ENCODE measurements at places on chromosomes 2 and 18.
A peak's percentile ranks its signal among the peaks of the same experiment; 100 is the strongest.

GRCh38 chr2:219446101-219446504 is 11.5 kb downstream of the SPEG start:
- peak; percentile 70 for DNase-seq

- no peak for DNase-seq
Measured at GRCh38 chr2:102239344-102239743, 52.5 kb downstream of the IL1RL2 start.

DNA sequence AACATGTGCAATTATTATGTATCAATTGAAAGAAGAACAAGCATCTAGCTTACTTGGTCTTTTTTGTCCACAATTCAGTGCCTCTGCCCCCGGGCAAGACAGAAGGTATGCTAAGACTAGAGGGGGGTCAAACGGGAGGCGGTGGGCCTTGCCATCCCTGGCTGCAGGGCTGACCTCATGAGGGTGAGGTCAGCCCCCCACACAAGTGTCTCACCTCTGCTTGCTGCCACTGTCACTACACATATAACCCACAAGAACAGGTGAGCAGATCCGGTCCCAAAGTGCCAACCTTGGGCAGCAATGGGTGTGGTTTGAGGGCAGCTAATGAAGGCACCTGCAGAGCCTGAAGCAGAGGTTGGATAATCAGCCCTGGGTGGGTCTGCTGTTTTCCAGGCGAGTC is 71.5 kb downstream of the EDAR start:
- no peak for DNase-seq

- DNase-seq = no peak
Measured at GRCh38 chr2:124382067-124382618, 357.1 kb downstream of the CNTNAP5 start.

DNA sequence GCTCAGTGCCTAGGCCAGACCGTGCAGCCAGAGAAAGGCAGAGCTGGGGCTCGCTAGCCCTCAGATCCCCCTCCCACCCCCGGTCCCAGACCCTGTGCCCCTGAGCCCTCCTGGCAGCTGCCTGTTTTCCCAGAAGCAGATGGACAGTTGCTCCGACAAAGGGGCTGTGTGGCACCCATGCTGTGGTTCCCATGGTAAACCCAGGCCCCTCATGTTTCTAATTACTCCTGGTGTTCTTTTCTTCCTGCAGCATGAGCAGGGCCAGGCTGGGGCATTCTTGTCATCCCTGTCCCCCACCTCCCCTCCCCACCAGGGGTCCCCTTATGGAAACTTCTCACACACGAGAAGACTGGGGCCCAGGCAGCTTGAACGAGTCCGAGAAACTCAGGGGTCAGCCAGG is 269.6 kb downstream of the HAUS1 start:
- no peak for DNase-seq

DNA sequence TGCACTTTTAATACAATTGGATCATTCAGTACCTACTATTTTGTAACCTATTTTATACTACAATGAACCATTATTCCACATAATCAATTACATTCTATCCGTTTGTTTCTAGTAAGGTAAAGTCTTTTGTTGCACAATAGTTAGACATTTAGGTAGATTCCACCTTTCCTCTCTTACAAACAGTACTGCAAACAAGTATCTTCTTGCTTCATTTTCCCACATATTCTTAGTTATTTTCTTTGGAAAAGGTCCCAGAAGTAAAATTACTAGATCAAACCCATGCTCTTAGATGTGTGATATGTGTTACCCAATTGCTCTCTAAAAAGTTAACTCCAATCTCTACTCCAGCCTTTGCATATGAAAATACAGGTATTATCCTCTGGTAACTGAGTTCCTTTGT is 49.6 kb downstream of the SPIRE1 start:
- DNase-seq = peak; percentile 80

DNA sequence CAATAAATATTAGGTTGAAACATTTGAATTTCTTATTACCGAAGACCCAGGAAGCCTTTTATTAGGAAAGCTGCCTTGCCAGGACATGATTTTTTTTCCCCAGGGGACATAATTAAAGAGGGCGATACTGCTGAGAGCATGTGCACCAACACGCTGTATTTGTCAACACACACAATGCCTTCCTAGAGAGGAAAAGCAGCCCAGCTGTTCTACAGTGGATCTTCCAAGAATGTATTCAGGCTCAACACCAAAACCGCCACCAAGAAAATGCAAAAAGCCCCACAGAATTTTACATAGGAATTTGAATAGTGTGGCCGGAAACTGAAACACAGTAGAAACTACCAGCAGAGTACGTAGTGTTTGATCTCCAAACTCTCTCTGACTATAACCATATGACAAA is 320.4 kb downstream of the DLGAP1 start:
- DNase-seq = no peak

- no peak for DNase-seq
Measured at GRCh38 chr2:55452879-55453278, 33.2 kb upstream of the CCDC88A start.

DNA sequence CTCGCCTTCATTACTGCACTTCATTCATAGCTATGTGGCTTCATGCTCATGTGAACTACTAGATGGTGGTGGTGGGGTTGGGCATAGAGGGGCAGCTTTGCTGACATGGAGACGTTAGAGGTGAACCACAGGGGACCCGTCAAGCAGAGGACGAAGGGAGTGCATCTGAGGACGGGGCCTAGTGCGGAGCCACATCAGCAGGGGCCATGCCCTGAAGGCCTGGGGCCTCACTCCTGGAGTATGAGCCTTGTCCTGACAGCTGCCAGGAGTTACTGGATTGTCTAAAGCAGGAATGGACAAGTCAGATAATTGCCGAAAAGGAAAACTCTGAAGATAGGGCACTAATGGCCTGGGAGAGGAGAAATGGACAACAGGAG is 36.4 kb downstream of the KCNF1 start:
- no peak for DNase-seq

- DNase-seq = no peak
Measured at GRCh38 chr2:34365932-34366331, 766.8 kb upstream of the FAM98A start.

- DNase-seq = no peak
Measured at GRCh38 chr2:11584525-11585056, 50.7 kb downstream of the GREB1 start.

DNA sequence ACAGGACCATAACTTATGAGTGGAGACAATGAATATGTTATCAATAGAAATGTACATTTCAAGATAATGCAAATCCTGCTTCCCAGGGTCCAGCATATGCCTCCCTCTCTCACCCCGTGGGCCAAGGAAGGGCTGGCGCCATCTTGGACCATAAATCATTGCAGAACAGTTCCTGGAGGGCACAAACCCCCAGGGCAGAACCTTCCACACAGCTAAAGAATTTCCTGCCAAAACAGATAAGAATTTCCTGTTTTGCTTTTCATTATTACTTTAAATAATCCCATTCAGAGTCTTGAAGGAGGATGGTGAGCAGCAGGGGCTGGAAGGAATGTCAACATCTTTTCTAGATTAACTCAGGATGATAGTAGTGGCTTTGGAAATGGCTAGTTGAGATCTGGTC is 53.7 kb downstream of the EHD3 start:
- DNase-seq = peak; percentile 30

GRCh38 chr2:42810971-42811811 is 18.8 kb upstream of the HAAO start:
- peak; percentile 59 for DNase-seq

GRCh38 chr2:30463535-30463934 is 16.5 kb downstream of the LCLAT1 start:
- DNase-seq = no peak

- DNase-seq = no peak
Measured at GRCh38 chr2:228841475-228841874, 429.6 kb downstream of the PID1 start.

DNA sequence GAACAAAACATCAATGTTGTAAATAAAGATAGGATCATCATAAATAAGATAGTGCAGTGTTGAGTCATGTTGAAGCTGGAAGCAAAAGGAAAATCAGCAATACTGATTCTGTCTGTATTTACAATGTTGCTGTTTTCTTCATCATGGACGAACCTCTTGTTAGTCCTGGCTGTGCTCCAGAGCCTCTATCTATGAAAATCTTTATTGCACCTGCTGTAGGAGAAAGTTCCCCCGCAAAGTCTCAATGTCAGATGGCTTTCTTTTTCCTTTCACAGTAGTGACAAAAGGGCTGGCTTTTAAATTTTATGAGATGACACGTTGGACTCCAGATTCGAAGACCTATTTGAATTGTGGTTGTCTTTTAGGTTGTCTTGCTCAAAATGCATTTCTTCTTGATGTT is 98.5 kb upstream of the LRRTM1 start:
- DNase-seq = no peak

- no peak for DNase-seq
Measured at GRCh38 chr2:113175042-113175628, 1.4 kb downstream of the PSD4 start.

GRCh38 chr2:176589825-176590440 is 320.7 kb downstream of the MTX2 start:
- no peak for DNase-seq

DNA sequence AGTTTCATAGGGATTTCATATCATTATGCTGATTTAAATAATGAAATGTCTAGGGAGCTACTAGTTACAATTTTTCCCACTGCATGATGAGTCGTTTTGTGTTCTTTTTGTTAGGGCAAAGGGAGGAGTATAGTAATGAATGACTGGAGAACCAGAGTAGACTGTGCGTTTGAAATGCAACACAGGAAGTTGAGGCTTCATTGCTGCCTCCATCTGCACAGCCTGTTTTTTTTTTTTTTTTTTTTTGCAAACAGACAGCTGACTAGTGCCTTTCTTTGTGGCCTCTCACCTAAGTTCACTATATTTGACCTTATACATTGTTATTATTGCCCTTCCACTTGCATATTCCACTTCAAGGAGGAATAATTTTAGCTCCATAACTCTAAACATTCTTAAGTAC is 286.7 kb upstream of the LRRTM1 start:
- no peak for DNase-seq

DNA sequence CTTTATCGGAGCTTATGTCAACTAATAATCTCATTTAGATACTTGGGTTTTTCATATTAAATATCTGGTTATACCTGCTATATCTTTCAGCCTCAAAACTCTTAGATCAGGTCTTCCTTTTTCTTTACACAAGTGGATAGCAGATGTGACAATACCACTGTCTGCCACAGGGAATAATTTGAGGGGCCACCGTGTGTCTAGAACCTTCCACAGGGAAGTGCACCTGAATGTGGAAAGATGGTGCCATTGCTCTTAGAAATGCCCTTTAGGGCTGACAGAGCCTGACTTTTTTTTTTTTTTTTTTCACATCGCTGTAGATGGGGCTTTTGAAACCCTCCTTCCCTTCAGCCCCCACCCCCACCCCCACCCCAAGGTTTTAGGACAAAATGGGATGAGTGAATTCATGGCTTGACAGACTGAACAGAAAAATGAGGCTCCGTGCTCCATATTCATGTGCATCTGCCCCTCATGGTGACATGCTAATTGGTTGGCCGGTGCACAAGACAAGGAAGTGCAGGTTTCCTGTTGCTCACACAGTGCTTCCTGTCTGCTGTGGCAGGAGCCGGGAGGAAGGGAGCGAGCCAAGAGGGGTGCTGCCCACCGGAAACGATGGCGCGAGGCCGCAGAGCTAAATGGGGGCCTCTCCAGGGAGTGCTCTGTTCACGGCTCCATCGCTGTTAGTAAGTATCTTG is 246.0 kb downstream of the LDLRAD4 start:
- DNase-seq = no peak

GRCh38 chr2:55721596-55722215 is 28.1 kb upstream of the PNPT1 start:
- no peak for DNase-seq

- no peak for DNase-seq
Measured at GRCh38 chr2:108635630-108636354, 83.5 kb upstream of the RANBP2 start.

DNA sequence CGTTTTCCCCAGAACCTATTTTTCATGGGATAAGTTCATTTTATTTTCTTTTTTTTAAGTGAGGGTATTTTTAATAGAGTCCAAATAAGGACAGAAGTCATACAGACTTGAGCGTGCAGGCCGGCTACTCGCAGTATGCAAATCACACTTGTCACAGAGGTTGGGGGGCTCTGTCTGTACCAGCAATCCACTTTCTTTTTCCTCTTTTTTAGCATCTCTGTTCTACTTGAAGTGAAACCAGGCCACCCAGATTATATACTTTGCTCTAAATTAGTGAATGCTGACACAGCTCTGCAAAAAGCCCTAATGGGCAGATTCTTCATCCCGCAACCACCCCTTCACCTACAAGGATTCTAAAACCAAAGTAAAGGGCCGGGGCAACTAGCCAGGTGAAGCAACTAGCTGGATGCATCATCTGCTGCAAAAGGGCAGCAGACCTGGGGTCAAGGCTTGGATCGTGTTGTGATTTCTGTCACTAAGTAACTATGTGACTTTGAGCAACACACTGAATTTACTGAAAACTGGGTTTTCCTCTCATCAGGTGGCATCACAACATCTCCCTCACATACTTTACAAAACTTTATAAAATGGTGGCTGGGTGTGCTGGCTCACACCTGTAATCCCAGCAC is 18.4 kb downstream of the KDSR start:
- no peak for DNase-seq

DNA sequence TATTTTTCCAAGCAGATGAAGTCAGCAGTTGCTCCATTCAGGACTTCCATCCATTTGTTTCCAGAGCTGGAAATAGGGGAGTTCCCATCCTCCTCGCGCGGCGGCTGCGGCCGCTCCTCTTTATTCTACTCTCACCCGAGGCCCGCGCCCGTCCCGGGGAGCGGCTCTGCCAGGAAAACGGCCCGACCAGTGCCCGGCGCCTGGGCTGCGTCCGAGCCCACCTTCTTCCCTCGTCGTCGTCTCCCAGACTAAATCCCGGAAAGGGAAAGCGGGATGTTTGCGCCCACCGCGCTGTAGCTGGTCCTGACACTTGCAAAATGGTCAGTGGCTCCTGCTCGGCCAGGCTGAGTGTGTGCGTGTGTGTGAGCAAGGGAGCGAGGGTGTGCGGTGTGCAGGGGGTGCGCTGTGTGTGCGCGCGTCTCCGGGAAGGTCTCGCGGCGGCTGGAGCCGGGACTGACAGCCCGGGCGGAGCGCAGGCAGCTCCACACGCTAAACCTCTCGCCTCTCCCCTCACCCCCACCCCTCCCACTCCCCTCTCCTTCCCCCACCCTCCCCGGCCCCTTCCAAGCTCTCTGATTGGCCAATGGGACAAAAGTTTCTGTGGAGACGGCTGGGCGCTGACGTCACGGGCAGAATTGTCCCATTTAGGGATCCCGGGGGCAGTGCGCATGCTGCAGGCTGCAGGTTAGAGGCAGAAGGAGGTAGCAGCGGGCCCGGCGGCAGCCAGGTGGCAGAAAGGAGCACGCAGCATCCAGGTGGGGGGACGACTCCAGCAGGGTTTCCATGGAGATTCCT is at the start of gene NOL4:
TSS of gene NOL4 (minus strand) at position 491 of the 795 bp plus-strand sequence. CDS start 1,660 bp downstream, outside the sequence.
- peak; percentile 35 for DNase-seq

- no peak for DNase-seq
Measured at GRCh38 chr2:127611076-127611925, 34.7 kb upstream of the GPR17 start.

- DNase-seq = no peak
Measured at GRCh38 chr2:52880872-52881271, 886.7 kb upstream of the CHAC2 start.

- peak; percentile 90 for DNase-seq
Measured at GRCh38 chr2:84314901-84315330, 144.2 kb downstream of the SUCLG1 start.

- DNase-seq = no peak
Measured at GRCh38 chr2:123453772-123454171, 571.3 kb upstream of the CNTNAP5 start.

- DNase-seq = peak; percentile 49
Measured at GRCh38 chr2:219285894-219286425, 6.8 kb downstream of the DNAJB2 start.

All from adipocyte (in vitro differentiated cells).